GM06990 (cell line): ENCODE measurements at places on chromosomes 12 and 14.

DNA sequence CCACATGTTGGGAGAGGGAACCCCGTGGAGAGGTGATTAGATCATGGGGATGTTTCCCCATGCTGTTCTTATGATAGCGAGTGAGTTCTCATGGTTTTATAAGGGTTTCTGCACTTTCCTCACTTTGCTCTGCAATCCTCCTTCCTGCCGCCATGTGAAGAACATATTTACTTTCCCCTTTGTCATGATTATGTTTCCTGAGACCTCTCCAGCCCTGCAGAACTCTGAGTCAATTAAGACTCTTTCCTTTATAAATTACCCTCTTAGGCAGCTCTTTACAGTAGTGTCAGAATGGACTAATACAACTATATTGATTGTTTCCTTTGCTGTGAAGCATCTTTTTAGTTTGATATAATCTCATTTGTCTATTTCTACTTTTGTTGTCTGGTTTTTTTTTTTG is 13.1 kb upstream of the RASSF9 start:
- DNase-seq: no peak

DNA sequence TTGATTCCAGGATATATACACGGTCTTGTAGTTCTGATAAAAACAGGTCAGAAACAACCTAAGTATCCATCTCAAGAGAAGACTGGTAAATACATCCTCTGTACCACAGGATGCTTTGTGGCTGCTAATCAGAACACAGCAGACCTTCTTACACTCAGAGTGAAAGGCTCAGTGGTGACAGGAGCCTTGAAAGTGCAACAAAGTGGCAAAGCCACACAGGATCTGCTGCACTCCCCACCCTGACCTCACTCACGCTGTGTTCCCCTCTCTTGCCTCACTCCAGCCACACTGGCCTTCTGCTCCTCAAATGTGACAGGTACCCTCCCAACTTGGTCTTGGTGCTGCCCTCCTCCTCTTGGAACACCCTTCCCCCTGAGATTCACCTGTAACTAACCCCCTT is 98.1 kb upstream of the GRIP1 start:
- peak; percentile 52 for DNase-seq

DNA sequence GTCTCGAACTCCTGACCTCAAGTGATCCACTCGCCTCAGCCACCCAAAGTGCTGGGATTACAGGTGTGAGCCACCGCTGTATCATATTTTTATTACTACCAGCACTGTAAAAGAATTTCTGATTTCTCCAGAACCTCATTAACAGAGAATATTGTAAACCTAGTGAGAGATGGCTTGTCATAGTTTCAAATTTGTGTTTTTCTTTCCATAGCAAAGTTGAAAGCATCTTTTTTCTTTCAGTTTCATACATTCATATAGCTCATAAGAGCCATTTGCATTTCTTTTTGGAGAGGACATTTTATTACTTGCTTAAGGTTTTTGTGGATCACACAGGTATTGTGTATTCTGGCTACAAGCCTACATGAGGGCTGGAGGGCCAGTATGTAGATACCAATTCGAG is 58.0 kb downstream of the MIS18BP1 start:
- no peak for DNase-seq

DNA sequence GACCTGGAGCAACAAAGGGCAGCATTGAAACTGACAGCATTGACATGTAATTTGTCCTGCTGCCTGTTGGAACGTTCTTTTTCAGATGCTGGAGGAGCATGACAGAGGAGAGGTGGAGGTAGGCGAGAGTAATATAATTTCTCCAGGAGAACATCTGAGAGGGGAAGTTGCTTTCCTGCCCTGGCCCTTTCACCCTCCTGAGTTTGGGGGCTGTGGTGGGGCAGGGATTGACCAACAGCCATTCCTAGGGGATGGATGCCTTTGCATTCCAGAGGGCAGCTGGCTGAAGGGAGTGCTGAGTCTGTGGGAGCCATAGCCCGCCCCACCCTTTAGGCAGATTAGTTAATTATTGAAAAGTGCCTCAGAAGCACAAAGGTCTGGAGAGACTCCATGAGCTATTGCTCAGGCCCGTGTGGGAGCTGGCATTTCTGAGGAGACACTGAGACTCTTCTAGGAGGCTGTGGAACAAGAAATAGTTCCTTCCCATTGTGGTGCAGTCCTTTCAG is 73.5 kb downstream of the ARF6 start:
- no peak for DNase-seq

DNA sequence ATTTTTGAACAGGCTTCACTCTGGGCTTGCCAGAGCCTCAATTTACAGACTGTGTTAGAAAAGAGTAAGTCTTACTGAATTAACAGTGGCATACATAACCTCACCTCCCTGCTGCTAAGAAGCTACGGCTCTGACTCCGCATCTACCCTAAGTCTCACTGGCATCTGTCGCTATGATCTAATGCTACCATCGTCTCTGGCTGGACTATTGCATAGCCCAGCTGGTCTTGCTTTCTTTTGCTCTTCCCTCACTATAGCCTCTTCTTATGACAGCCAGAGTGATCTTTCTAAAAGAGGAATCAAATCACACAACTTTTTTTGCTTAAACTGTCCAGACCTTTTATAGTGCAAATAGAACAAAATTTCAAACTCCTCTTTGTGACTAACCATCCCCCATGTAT is 81.1 kb downstream of the SLC24A4 start:
- DNase-seq: no peak

DNA sequence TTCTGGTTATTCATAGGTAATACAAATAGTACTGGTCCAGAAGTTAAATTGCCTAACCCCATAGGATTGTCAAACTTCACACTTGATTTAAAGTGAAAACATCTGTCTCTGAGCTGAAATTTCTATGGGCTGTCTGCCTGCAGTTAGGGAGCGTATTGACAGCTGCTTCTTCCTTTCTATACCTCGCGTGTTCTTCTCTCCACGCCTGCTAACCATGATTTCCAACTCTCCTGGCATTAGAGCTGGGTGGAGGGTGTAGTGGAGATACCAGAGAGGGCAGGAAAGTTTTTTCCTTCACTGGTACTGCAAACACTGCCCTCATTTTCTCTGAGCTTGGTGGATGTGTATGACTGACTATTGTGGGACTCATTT is 429.0 kb upstream of the FBXO33 start:
- DNase-seq: no peak

- DNase-seq: no peak
Measured at GRCh38 chr14:31435276-31435675, 14.9 kb upstream of the HEATR5A start.

- DNase-seq: no peak
Measured at GRCh38 chr12:65517656-65518210, 239.2 kb downstream of the MSRB3 start.

GRCh38 chr12:119114294-119114693 is 64.4 kb upstream of the HSPB8 start:
- DNase-seq: no peak

DNA sequence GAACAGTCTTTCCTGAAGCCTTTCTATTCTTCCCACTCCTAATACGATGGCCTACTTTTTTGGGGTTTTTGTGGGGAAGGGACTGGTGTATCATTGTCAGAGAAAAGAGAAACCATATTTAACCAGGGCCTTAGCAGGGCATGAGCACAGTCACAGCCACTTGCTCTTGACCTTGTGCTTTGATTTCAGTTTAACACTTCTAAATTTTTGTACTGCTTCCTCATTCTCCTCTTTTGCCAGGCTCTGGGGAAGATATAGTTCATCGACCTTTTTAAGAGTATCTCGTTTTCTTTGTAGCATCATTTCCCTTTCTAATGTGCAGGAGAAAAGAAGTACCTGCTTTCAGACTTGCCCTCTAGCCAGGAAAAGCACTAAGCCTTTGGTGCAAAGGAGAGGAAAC is 2.2 kb downstream of the ZBTB1 start:
- no peak for DNase-seq

DNA sequence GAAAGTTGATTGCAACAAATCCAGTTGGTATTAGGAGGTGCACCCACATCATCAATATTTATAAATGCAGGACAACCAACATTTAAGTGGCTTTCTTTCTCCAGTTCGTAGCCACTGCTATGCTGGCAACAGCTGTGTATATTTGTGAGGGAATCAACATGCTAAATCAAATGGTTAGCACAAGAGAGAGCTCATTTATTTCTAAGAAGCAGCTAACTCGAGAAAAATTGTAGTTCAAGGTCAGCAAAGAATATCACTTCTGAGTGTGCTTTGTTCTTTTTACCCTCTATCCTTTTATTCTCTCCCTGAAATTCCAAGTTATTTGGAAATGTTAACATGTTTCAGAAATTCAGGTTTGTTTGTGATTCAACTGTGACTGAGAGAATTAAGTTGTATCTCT is 137.3 kb downstream of the NAV3 start:
- DNase-seq: no peak

DNA sequence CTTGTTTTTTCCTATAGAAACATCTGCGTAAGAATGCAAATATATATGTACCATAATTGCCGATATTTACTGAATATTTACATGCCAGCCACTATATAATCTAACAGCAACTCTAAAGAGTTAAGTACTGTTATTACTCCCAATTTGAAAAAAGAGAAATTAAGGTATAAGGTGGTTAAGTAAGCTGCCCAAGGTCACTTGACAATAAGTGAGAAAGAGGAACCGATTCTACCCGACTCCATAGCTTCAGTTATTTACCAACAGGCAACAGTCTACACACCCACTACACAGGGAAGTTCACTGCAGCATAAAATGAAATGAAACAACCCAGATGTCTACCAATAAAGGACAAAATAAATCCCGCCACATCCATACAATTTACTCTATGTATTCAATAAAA is 1.1 kb downstream of the MIS18BP1 start:
- DNase-seq: peak; percentile 54

DNA sequence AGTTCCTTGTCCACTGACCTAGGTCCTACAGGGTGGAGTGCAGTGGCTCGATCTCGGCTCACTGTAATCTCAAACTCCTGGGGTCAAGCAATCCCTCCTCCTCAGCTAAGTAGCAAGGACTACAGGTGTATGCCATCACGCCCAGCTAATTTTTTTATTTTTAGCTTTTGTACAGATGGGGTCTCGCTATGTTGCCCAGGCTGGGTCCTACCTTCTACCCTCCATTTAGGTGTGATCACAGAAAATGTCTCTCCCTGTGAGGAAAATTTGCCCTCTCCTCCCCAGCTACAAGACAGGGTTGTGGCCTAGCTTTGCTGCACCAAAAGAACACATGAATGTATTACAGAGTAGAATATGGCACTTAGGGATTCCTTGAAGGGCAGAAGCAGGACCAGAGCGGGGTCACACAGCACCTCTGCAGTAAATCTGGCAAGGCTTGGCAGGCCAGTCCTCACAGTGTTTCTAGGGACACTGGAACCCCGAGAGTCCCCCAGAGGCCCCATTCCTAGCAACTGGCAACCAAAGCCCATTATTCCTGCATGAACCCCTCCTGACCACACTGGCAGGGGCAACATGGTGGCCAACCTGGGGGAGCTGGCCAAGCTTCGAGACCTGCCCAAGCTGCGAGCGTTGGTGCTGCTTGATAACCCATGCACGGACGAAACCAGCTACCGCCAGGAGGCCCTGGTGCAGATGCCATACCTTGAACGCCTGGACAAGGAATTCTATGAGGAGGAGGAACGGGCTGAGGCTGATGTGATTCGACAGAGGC is 2.0 kb upstream of the ENO2 start:
- no peak for DNase-seq

DNA sequence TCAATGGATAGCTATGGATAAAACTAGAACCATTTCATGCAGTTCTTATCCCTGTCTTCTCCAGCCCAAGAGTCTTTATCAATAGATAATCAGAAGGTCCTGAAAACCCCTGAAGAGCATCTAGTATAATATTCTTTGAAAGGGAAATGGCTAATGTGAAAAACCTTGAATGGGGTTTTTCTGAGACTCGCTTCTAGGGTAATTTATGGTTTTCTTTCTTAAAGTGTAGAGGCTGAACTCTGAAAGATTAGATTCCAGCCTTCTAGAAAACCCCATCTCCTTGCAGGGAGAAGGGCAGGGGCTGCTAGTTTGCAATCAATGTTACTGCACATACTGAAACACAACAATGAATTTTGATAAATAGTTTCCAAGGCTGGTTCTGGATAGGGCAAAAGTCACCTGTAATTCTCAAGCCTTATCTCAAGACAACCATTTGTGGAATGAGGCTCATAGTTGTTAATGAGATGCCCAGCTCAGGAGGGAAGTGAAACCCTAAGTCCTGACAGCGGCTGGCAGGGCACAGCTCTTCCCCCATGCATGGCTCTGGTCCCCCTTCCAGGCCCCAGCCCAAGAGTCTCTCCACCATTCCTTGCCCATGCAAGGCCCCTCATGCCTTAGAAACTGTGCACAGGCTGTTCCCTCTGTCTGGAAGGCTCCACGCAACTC is 33.7 kb upstream of the PYGL start:
- peak; percentile 16 for DNase-seq

GRCh38 chr12:113081873-113082272 is 25.3 kb downstream of the DTX1 start:
- DNase-seq: no peak

DNA sequence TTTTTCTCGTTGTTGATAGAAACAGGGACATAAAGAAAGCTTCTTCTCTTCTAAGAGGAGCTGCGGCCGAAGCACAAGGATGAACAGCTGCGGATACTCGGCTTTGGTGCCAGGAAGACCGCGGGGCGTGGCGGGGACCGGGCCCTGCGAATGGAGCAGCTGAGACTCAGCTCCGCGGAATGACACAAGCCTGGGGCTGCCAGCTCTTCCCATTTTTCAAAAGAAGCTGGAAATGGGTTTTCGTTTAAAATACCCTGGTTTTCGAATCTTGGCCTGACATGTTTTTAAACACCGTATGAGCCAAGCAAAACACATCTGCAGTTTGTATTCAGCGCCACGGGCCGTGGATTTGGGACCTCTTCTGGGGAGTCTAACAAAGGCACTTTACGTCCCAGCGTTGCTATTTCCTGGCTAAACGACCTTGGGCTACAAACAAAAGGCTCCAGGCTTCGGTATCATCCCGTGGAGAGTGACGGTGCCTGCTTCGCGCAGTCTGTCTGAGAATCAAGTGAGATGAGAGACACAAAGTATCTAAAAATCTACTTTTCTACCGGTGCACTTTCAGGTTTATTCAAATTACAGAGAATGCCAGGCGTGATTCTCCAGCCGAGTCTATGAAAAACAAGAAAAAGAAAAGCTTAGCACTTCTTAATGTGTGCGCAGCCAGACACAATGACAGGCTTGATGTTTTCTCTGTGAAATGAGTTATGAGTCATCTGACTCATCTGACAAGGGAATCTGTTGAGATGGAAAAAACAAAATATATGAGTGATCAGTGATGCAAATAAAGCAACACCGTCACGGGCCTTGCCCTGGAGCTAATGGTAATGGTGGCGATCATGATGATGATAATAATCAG is 114.0 kb upstream of the TMEM132D start:
- no peak for DNase-seq

- DNase-seq: no peak
Measured at GRCh38 chr12:125744201-125744600, 679.0 kb downstream of the AACS start.
